ENCODE measurements at places on chromosomes 16 and 17.

- no peak for DNase-seq
Measured at GRCh38 chr16:11196286-11196828, 59.6 kb downstream of the SOCS1 start.

GRCh38 chr16:53078765-53079485, 24.1 kb downstream of the CHD9 start:
- DNase-seq: no peak

DNA sequence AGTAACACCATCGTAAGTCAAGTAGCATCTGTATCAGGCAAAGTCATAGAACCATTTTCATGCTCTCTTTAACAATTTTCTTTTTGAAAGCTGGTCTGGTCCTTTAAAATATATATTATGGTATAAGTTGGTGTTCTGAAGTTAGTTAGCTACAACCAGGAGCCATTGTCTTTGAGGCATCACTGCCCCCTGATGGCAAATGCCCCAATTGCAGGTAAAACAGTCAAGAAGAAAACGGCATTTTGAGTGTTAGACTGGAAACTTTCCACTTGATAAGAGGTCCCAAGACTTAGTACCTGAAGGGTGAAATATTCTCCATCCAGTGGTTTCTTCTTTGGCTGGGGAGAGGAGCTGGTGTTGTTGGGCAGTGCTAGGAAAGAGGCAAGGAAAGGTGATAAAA, 14.1 kb downstream of the TP53 start:
- DNase-seq: peak; percentile 31

DNA sequence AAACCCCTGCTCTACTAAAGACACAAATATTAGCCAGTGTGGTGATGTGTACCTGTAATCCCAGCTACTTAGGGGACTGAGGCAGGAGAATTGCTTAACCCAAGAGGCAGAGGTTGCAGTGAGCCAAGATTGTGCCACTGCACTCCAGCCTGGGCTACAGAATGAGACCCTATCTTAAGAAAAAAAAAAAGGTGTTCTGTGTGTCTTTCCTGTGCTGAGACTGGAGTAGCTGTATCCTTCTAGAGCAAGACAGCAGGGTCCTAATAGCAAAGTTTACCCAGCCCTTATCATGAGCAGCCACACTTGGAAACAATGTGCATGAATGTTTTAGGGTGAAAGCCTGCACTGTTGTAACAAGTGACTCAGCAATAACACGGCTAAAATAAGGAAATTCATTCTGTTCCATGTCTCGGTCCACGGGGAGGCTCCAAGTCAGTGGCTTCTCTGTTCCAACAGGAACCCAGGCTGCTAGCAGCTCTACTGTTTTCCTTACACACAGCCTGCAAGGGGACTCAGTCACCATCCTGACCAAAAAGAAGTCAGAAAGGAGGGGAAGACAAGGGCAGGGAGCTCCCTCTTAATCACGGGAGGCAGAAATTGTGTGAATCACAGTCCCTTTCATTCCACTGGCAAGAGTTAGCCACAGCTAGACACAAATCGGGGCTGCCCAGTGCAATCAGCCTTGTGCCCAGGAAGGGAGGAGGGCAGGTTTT, 7.1 kb upstream of the SLC5A11 start:
- DNase-seq: no peak

GRCh38 chr16:50618238-50618918, 62.7 kb downstream of the SNX20 start:
- no peak for DNase-seq

Measured in eye (tissue), 1 donor.